Lung (tissue), 17 donors: ENCODE measurements at places on chromosomes 1 and 21. TPM values are rescaled to one million over a fixed set of nuclear protein-coding genes. Genes with fewer than 3 reads are reported as not detected.
A peak's percentile ranks its signal among the peaks of the same experiment; 100 is the strongest.

The MARK1 gene
- total RNA-seq = 4.7 TPM

The ENO1 gene
- 1,342 TPM for total RNA-seq

DNA sequence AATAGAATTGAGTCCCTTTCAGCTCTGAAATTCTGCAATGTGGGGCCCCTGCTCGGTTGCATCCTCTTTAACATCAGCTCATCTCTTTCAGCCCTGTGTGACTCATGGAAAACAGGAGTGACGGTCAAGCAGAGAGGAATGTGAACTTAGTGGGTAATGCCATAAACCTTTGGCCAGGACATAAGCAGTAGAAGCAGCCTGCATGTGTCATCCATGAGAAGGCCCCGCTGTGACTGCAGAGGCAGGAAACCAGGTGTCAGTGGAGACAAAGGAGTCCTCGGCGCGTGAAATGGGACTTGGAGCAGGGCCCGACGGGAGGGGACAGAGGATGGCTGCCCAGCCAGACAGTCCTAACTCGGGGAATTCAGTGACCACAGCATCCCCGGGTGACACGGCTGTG, 21.1 kb upstream of the EPHB2 start:
- H3K36me3 ChIP-seq = no peaks in the 10 kb centered on the region
- DNase-seq = no peak
- no peak overlapping the region for H3K4me3 ChIP-seq
- no peaks in the 10 kb centered on the region for H3K4me1 ChIP-seq
- no peaks in the 10 kb centered on the region for H3K27me3 ChIP-seq
- no peak overlapping the region for H3K27ac ChIP-seq

DNA sequence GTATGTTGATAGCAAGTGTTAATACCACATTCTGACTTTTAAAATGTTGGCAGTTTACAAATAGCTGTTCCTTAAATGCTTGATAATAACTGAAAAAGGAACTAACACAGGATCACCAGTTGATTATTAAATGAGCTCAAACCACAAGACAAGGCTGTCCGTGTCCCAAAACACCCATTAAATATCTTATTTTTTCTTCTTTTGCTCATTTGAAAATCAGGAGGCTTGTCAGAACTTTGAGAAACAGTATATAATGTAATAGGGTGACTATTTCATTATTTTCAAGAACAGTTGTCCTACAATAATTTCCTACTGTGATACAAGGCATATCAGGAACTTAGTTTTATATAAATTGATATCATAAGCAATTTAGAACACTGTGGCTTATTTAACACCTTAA, 2.7 kb downstream of the CDKN2C start:
- DNase-seq = no peak
- H3K27ac ChIP-seq = no peak overlapping the region
- H3K36me3 ChIP-seq = no peaks in the 10 kb centered on the region
- H3K4me3 ChIP-seq = no peak overlapping the region

DNA sequence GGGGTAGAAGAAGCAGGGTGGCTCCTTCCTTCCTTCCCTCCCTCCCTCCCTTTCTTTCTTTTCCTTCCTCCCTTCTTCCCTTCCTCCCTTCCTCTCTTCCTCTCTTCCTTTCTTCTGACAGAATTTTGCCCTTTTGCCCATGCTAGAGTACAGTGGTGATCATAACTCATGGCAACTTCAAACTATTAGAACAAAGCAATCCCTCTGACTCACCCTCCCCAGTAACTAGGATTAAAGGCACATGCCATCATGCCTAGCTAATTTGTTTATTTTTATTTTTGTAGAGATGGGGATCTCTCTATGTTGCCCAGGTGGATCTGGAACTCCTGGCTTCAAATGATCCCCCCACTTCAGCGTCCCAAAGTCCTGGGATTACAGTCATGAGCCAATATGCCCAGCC, 10.0 kb upstream of the RPE65 start:
- no peaks in the 10 kb centered on the region for H3K27me3 ChIP-seq
- no peaks in the 10 kb centered on the region for H3K4me1 ChIP-seq
- no peak overlapping the region for H3K4me3 ChIP-seq
- H3K36me3 ChIP-seq = no peaks in the 10 kb centered on the region

GRCh38 chr1:13893409-13893821, 193.4 kb downstream of the PRDM2 start:
- DNase-seq = peak; percentile 19
- no peaks in the 10 kb centered on the region for H3K36me3 ChIP-seq
- no peak overlapping the region for H3K27ac ChIP-seq
- no peak overlapping the region for H3K4me3 ChIP-seq
- no peaks in the 10 kb centered on the region for H3K4me1 ChIP-seq

- no peak overlapping the region for H3K4me3 ChIP-seq
- no peaks in the 10 kb centered on the region for H3K36me3 ChIP-seq
- DNase-seq = no peak
- no peaks in the 10 kb centered on the region for H3K27me3 ChIP-seq
Measured at GRCh38 chr1:215377746-215378145, 189.4 kb upstream of the KCTD3 start.

DNA sequence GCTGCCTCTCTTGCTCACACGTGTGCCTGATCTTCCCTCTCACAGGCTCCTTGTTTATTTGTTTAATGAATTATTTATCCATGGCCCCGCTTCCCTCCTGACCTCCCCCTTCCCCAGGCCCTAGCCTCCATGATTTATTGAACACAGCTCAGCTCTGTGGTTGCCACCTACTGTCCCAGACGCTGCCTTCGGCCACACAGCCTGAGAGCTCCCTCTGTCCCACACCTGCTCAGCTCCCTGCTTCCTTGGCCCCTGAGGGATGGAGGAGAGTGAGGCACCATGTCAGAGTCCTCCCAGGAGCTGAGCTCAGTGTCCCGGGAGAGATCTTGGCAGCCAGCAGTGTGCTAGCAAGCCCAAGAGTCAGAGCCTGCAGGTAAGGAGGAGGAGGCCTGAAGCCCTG, 3.1 kb upstream of the EFNA3 start:
- no peak overlapping the region for H3K4me3 ChIP-seq
- H3K27ac ChIP-seq = no peak overlapping the region
- peaks cover 2% of the 10 kb centered on the region for H3K4me1 ChIP-seq
- DNase-seq = no peak
- peaks cover 26% of the 10 kb centered on the region for H3K27me3 ChIP-seq

DNA sequence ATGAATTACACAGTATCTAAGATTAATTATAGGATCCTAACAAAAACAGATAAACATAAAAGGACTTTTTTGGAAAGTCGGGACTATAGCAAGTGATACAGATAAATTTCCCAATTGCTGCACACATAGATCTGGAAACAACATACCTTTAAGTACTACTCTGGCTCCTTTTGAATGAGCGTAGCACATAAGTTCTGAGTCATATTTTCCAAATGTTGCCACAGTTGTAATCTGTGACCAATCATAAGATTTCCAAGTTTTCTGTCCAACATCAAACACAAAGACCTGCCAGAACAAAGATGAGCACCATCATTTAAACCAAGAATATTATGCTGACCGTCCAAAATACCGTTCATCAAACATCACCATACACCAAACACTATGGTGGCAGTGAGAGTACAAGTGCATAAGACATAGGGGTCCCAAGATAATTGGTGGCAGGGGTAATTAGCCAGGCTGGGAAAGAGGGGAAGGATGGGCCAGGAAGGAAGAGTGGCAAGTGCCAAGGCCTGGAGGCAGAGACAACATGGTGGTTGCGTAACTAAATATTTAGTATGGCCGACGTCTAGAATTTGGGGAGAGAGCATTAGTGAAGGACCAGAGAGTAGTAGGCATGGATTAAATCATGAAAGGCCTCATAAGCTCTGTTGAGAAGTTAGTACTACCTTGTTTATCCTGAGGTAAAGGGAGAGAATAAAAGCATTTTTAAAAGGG, 3.6 kb downstream of the CTBS start:
- no peak overlapping the region for H3K27ac ChIP-seq
- peaks cover 4% of the 10 kb centered on the region for H3K4me1 ChIP-seq
- peaks cover 6% of the 10 kb centered on the region for H3K36me3 ChIP-seq
- H3K27me3 ChIP-seq = no peaks in the 10 kb centered on the region
